RPMI7951 (cell line): ENCODE measurements at places on chromosomes 5 and 9. TPM values are rescaled to one million over a fixed set of nuclear protein-coding genes. Genes with fewer than 3 reads are reported as not detected.

IL4 gene
- total RNA-seq: not detected in 2 replicates

PFN3 gene
- not detected in 2 replicates for total RNA-seq

PTGS1 gene
- total RNA-seq: 10.1 and 11.5 TPM in 2 replicates

RUSC2 gene
- 6.4 and 7.6 TPM in 2 replicates for total RNA-seq

ADAMTS12 gene
- 30.0 and 31.7 TPM in 2 replicates for total RNA-seq

UNC5A gene
- 0.10 TPM in 1 of 2 replicates, not detected in the other for total RNA-seq

FAM219A gene
- 10.7 and 11.2 TPM in 2 replicates for total RNA-seq

ARSK gene
- total RNA-seq: 8.3 and 11.4 TPM in 2 replicates

LMBRD2 gene
- total RNA-seq: 7.0 and 7.7 TPM in 2 replicates

PTTG1 gene
- total RNA-seq: 1,242 and 1,282 TPM in 2 replicates

SHROOM1 gene
- 4.8 and 6.1 TPM in 2 replicates for total RNA-seq

FAM169A gene
- total RNA-seq: 0.36 and 0.39 TPM in 2 replicates

SEMA5A gene
- total RNA-seq: 12.0 and 14.3 TPM in 2 replicates

NUDCD2 gene
- 7.3 and 10.4 TPM in 2 replicates for total RNA-seq

CCDC69 gene
- 0.78 and 1.3 TPM in 2 replicates for total RNA-seq

TXNDC8 gene
- total RNA-seq: not detected in 2 replicates

ALG2 gene
- total RNA-seq: 49.4 and 55.6 TPM in 2 replicates

RPS23 gene
- 3,875 and 4,006 TPM in 2 replicates for total RNA-seq

GPRIN1 gene
- total RNA-seq: 4.9 and 6.2 TPM in 2 replicates

HARS1 gene
- total RNA-seq: 52.0 and 62.3 TPM in 2 replicates

PCDHA6 gene
- 0.10 and 0.12 TPM in 2 replicates for total RNA-seq

GCNT4 gene
- 0.10 TPM in 1 of 2 replicates, not detected in the other for total RNA-seq

NEURL1B gene
- total RNA-seq: 3.8 and 5.9 TPM in 2 replicates

NUTM2F gene
- not detected in 2 replicates for total RNA-seq
